ENCODE measurements at places on chromosomes 12 and 14.
A peak's percentile ranks its signal among the peaks of the same experiment; 100 is the strongest.

- no peak for DNase-seq
These were observed 408.5 kb upstream of the RGS6 start for GRCh38 chr14:71523630-71524319.

DNA sequence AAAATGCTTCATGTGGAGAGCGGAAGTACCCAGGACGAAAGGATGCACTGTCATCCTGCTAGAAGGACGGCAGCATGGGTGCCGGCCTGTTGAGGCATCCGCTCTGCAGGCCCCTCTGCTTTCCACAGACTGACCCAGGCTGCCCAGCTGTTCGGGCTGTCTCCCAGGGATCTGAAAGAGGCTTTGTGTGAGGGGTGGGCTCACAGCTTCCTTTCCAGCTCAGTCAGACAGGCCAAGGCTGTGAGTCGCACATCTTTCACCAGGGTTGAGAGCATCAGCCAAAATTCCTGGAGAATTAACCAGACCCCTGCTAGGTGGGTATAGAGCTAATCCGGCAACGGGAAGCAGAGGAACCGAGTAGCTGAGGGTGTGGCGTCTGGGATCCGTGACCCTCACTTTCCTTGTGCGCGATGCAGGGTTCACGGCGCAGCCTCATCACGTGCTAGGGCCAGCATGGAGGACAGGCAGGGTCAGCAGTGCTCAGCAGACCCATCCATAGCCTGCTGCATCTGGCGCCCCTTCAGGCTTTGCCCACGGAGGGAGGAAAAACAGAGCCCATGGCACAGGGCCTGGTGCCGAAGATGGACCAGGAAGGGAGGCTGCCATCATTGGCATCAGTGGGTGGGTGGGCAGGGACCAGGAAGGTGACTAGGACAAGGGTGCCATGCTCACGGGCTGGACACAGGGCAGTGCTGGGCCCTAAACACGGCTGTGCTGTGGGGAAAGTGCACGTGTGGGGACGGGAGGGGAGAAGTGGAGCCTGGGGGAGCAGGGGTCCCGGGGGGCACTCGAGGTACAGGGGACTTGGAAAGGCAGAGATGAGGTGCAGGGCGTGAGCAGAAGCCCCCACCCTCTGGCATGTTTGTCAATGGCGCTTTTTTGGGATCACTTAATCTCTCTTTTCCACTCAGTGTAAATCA lies 9.2 kb upstream of the SIVA1 start:
- DNase-seq, result peak; percentile 62

GRCh38 chr12:51254536-51254935 lies 15.7 kb downstream of the SMAGP start:
- no peak for DNase-seq

DNA sequence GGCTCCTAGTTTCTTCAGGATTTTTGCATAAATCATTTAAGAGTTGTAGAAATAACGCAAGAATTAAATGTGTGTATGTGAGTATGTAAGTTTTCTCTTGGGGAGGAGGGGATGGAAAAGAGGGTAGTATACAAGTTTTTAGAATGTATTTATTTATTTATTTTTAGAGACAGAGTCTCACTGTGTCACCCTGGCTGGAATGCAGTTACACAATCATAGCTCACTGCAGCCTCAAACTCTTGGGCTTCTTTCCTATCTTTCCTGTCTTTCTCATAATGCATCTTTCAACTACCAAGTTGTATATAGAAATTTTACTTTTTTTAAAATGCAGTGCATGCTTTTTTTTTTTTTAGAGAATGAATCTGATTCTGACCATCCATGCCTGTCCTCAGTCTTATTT lies 269.0 kb upstream of the GARIN2 start:
- no peak for DNase-seq

DNA sequence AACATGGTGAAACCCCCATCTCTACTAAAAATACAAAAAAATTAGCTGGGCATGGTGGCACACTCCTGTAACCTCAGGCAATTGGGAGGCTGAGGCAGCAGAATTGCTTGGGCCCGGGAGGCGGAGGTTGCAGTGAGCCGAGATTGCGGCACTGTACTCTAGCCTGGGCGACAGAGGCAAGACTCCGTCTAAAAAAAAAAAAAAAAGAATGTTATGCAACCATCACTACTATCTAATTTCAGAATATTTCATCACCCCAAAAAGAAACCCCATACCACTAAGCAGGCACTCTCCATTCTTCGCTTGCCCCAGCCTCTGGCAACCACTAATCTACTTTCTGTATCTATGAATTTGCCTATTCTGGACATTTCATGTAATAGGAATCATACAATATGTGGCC lies 68.8 kb upstream of the AMN start:
- DNase-seq, result no peak

GRCh38 chr12:19588951-19589350 lies 149.7 kb downstream of the AEBP2 start:
- no peak for DNase-seq

DNA sequence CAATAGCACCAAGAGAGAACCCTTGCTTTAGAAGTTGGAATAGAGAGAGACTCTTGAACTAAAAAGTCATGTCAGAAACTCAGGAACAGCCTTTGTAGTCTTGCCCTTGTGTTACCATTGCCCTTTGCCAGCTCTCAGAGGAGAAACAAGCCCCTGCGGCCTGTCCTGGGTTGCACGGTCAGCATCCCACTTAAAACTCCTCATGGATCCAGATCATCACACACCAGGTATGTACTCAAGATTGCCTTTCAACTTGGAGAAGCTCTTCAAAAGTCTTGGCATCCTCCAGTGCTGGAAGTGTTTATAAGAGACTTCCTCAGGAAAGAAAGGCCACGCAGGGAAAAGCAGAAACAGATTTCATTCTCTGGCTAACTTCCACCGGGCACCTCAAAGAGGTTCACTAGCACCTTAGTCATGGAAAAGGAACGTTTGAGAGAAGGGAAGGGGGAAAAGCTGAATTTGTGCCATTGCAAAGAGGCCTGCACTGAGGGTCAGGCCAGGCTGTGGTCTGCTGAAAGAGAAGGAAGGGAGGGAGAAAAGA lies 594.2 kb downstream of the MED13L start:
- no peak for DNase-seq

- DNase-seq, result no peak
These were observed 102.7 kb downstream of the SETD3 start for GRCh38 chr14:99377951-99378350.

DNA sequence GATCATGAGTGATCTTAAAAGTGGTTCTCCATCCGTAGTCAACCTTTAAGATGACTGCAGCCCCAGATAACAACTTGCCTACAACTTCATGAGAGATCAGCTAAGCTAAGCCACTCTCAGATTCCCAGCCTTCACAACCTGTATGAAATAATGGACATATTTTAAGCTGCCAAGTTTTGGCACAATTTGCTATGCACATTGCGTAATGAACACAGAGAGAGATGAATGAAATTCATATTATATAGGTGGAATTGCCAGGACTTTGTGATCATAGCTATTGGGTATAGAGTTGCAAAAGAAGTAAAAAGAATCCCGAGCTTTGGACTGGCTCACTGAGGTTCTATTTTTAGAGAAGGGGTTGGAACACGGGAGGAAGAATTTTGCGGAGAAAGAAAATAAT lies 59.1 kb upstream of the EGLN3 start:
- no peak for DNase-seq

GRCh38 chr14:69242311-69243224 lies 17.4 kb upstream of the GALNT16 start:
- peak; percentile 71 for DNase-seq

DNA sequence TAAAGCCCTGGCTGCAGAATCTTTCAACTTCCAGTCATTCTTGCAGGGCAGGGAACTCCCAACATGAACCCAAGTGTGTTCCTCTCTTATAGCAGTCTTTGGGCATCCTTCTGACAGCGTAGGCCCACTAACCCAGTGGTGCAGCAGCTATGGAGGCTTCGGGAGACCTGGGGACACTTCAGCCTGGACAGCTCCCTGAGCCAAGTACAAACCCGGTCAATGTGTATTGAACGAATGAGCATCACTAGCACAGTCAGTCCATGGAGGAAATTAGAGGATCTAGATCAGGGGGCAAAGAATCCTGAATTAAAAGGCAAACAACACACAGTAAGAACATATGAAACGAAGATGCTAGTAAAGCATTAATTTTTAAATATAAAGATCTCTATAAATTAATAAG lies 41.8 kb downstream of the KIAA0586 start:
- DNase-seq, result no peak

GRCh38 chr12:55885113-55885512 lies 42.4 kb upstream of the MMP19 start:
- DNase-seq, result no peak

DNA sequence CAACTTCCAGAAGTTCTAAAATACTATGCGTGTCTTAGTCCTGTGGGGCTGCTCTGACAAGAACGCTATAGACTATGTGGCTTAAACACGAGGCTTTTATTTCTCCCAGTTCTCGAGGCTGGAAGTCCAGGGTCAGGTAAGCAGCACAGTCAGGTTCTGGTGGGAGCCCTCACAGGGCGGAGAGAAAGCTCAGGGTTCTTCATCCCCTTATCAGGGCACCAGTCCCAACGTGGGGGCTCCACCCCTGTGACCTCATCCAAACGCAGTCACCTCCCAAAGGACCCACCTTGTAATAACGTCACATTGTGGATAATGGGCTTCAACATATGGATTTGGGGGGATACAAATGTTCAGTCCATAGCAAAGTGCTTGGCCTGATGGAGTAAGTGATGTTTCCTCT lies 37.1 kb upstream of the TC2N start:
- DNase-seq, result no peak

DNA sequence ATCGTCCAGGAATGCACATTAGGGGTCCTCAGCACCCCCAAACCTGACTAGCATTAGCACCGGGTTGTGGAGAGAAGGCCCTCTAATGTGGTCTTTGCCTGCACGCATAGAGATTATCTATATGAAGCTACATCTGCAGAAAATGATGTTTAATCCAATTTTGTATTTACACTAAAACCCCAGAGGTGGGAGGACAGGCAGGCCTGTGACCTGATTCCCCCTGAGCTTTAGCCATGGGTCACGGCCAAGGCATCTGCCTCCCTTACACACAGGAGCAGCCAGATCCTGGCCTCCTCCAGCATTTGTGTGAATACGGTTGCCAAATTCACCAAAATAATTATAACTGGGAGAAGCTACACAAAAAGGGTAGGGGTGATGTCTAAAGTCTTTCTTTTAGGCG lies 7.0 kb downstream of the APOLD1 start:
- DNase-seq, result no peak

- no peak for DNase-seq
These were observed 192.4 kb downstream of the FUT8 start for GRCh38 chr14:65604936-65605335.

DNA sequence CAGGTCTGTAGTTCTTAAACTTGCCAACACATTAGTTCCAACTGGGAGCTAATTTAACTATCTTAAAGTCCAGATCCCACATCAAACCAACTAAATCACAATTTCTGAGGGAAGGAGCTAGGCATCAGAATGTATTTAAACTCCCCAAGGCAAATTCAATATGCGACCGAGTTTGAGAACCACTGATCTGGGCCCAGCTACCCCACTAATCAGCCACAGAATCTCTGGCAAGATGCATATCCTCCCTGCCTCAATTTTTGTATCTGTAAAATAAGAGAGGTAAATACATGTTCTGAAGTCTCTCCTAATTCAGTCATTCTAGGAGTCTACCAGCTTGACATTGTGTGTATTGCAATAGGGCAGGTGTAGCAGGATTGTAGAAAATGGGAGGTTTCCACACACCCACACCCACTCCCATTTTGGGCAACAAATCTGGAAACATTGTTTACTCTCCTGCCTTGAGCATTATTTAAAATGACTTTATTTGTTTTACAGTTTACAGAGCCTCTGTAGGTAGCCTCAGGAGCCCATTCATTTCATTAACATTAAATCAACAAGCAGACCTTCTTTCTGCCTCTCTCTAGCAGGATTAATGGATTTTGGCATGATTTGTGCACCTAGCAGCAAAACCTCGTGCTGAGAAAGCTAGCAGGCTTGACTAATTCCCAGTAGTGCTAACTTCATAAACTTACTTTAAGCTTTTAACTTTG lies 15.6 kb downstream of the LGR5 start:
- DNase-seq, result no peak

DNA sequence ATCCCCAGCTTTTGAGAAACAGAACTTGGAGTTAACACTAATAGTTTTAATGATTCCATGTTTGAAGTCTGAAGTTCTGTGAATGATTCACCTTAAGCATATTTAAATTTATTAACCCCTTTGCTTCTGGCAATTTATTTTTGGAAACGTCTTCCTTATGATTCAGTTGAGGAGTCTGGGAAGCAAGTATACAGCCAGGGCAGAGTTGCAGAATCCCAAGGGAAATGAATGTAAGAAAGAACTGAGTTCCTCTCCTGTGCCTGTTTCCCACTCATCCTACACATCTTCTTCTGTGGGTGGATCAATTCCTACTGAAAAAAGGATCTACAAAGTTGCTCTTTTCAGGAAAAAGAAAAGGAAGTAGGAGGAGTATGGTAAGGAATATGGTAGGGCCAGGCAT lies 108.2 kb upstream of the CCDC91 start:
- DNase-seq, result no peak

DNA sequence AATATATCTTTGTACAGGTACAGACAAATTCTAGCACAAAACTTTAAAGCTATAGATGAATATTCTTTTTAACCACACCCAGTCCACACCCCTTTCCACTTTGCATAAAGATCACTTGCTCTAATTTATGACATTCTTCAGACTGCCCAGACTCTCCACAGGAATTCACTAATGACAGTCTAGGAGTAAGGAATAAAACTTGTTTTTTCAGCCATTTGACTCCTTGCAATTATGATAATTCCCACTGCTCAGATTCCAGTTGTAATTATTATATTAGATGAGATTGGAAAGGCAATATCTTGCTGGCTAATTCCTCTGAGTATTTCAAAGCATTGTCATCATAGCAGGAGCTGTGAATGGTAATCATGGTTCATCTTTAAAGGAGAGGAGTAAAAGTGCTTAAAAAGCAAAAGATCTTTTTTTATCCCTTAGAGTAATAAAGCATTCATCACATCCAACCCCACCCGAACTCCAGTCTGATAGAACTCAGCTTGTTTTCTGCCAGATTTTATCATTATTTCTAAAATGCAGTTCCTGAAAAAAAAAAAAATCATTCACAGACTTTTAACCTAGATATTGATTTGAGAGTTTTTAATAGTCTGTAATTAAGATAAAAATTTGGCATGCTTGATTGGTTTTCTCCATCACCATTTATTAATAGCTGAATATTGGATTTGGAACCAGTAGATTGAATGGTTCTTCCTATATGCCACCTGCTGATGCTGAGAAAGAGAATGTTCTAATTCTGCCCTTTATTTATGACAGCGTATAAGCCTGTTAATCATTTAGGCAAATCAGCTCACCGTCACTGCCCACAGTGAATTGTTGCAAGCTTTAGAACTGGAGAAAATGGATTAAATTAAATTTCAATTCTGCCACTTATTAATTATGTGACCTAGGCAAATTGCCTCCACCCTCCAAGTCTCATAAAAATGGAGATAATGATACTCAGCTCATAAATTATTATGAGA lies 93.9 kb upstream of the RASSF8 start:
- DNase-seq, result no peak

All from AG08396 (cell line).